BJ (cell line): ENCODE measurements at places on chromosomes 4 and X. TPM values are rescaled to one million over a fixed set of nuclear protein-coding genes. Genes with fewer than 3 reads are reported as not detected.

TLR1 gene
- polyA plus RNA-seq, result 0.05 and 0.16 TPM in 2 replicates

HGFAC gene
- polyA plus RNA-seq, result not detected in 2 replicates

RPS6KA3 gene
- 15.4 and 28.0 TPM in 2 replicates for polyA plus RNA-seq

PGK1 gene
- polyA plus RNA-seq, result 474 and 622 TPM in 2 replicates

AIFM1 gene
- 23.2 and 27.8 TPM in 2 replicates for polyA plus RNA-seq

CDS1 gene
- 0.01 and 0.02 TPM in 2 replicates for polyA plus RNA-seq

GRK4 gene
- 1.9 and 2.1 TPM in 2 replicates for polyA plus RNA-seq

ADH7 gene
- not detected in 2 replicates for polyA plus RNA-seq

UGT2B17 gene
- polyA plus RNA-seq, result not detected in 2 replicates

CXCL11 gene
- polyA plus RNA-seq, result not detected in 2 replicates

S100P gene
- 0.06 and 0.07 TPM in 2 replicates for polyA plus RNA-seq

SMARCA1 gene
- 13.9 and 36.7 TPM in 2 replicates for polyA plus RNA-seq

ANOS1 gene
- polyA plus RNA-seq, result 0.74 and 0.89 TPM in 2 replicates

EOLA1 gene
- polyA plus RNA-seq, result 18.2 and 18.8 TPM in 2 replicates
